ENCODE measurements at places on chromosomes 3 and 15.

DNA sequence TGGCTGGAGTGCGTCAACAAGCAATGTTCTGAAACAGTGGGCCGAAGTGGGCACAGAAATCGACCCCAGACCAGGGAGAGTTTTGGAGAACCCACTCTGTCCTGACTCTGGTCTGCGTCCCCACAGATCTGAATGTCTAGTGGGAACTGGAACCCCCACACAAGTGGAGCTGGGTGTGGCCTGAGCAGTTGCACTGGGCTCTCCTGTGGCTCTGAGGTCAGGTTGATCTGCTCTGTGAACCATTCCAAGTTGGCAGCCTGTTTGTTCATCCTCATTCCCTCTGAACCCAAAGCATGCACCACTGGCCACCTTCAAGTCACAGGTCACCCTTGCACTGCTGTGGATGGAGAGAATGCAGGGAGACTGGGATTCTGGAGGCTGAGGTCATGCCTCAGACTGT is 60.5 kb downstream of the STARD5 start:
- DNase-seq = no peak

GRCh38 chr3:195269375-195270078 is 1.4 kb downstream of the XXYLT1 start:
- DNase-seq = no peak

- no peak for DNase-seq
These were observed 705.9 kb downstream of the PDCD6IP start for GRCh38 chr3:34504366-34504765.

GRCh38 chr3:20186600-20187004 is 596 bp upstream of the SGO1 start:
- no peak for DNase-seq

DNA sequence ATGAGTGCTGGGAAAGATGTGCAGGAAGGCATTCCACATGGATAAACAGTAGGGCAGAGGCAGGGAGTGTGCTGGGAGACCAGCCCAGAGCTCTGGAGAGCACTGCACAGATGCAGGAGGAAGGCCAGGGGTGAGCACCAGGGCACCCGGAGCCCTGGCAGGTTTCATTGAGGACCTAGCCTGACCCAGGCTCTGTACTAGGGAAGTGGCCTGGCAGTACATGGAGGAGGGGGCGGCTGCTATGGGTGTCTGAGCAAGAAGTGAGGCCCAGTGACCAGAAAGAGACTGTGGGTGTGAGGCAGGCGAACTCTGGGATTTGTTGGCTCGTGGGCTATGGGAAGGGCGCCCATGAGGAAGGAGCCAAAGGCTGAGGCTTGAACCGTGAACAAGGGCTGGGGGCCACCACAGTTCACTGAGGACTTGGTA is 139.1 kb downstream of the DNAJB8 start:
- DNase-seq = no peak

GRCh38 chr3:55669133-55669532 is 182.0 kb upstream of the WNT5A start:
- no peak for DNase-seq

- no peak for DNase-seq
These were observed 18.0 kb upstream of the SECISBP2L start for GRCh38 chr15:49064281-49064653.

Measured in CD4-positive, alpha-beta memory T cell (primary cell).